ENCODE measurements at places on chromosomes 4 and X.

- DNase-seq, result no peak
Observed at GRCh38 chr4:109113521-109113920, 188.9 kb downstream of the COL25A1 start.

DNA sequence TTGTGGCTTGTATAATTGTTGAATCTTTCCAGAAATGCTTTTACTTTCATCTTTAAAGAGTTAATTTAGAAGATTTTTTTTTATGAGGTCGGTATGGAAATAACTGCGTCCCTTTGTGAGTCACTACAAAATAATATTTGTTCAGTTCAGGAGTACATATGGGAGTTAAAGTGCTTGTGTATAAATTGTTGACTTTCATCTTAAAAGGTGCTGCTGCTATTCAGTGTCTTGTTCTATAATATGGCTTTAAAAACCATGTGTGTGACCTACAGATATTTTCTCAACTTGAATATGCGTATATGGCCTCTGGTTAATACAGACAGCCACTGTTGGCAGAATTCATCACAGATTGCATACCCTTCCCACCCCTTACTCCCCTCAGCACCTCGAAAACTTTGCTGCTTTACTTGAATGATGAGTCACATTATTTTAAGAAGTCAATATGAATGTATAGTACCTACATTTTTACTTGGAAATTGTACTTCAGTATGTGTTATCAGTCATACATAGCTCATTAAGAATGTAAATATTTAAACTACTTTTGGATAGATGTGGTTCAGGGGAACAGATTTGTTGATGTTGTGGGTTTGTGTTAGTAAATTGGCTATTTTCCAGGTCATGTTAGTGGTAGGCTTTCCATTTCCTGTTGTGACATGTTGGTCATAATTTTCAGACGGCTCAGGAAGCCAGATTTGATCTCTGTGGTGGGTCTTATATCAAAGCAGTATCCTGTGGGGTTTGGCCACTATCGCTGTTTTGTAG lies 1.5 kb downstream of the CLCN3 start:
- peak; percentile 8 for DNase-seq

- peak; percentile 22 for DNase-seq
Observed at GRCh38 chr4:188002751-188003150, 7.2 kb downstream of the ZFP42 start.

DNA sequence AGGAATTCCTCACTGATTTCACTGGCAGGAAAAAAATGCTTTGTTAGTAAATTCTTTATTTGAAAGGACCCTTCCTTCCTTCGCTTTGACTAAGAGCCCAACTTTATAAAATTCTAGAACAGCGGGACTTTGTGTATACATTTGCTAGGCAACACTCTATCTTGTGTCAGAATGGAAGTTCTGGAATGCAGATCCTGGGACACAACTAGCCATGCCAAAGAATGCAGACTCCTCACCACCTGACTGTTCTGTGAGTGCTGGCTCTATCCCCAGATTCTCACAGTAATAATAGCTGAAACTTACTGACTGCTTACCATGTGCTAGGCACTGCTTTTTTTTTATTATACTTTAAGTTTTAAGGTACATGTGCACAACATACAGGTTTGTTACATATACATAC lies 73.3 kb upstream of the ZDHHC15 start:
- no peak for DNase-seq

- DNase-seq, result no peak
Observed at GRCh38 chr4:21830272-21830671, 118.3 kb downstream of the KCNIP4 start.

DNA sequence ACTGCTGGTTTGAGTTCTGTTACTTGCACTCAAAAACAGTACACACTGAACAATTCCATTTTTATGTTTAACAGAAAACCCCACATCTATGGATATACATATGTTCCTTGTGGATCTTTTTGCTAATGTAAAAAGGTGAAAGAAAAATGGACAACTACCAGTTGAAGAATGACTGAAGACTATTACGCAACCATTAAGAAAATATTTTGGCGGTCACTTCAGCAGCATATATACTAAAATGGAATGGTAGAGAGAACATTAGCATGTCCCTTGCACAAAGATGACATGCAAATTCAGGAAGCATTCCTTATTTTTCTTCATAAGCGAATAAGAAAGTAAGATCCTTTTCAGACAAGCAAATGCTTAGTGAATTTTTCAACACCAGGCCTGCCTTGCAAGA lies 84.6 kb upstream of the FMR1 start:
- no peak for DNase-seq

DNA sequence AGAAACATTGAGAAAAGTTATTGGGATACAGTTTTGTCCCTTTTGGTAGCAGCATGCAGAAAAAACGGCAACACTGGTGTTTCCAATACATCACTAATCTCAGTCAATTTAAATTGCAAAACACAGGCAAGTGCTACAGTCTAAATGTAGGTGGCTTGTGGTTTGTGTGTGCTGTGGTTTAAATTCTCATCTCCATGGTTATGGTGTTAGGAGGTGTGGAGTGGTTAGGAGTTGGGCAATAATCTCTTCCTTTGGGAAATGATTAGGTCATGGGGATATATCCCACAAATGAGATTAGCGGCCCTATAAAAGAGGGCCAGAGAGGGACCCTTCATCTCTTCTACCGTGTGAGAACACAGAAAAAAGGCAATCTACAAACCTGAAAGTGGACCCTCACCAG lies 1344.3 kb downstream of the ADGRL3 start:
- DNase-seq, result no peak

- DNase-seq, result no peak
Observed at GRCh38 chr4:120139392-120139791, 72.7 kb upstream of the MAD2L1 start.

DNA sequence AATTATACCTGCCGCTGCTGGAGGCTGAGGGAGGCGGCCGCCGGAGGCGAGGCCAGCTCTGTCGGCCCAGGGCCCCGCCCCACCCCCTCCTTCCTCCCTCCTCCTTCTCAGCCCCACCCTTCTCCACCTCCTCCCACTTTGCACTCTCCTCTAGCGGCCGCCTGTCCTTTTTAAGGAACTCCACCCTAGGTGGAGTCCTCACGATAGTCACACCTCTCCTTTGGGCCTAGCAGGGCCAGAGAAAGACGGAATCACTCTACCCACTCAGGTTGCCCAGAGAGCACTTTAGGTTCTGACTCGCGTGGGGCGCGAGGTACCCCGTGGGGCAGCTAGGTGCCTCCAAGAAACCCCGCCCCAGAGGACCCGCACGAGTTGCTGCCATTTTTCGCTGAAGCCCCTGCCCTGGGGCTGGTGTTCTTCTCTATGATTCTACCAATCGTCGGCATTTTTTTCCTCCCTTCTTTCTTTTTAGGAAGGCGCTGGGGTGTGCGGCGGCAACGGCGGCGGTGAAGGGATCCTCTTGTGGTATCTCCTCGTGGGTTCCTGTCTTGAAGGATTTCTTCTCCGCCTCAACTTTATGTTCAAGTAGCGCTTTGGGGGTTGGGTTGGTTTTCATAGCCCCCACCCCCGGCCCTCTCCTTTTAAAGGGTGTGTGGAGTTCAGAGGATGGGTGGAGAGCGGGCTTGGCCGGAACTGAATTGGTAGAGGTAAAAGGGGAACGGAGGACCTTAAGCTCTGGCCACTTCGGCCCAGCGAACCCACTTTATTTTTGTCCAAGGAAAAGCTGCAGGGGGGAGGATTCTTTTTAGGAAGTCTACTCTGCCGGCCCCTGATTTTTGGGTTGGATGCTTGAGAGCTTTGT lies at the start of gene KLF8:
Gene KLF8, plus strand, starts transcription at position 136 of the 862 bp plus-strand sequence. CDS start 979 bp downstream, outside the sequence.
- peak; percentile 24 for DNase-seq

- DNase-seq, result no peak
Observed at GRCh38 chr4:94665500-94666404, 92.0 kb upstream of the BMPR1B start.

GRCh38 chr4:65391814-65392213 lies 278.5 kb downstream of the EPHA5 start:
- no peak for DNase-seq

GRCh38 chrX:107324493-107325310 lies 118.3 kb downstream of the DNAAF6 start:
- peak; percentile 28 for DNase-seq

DNA sequence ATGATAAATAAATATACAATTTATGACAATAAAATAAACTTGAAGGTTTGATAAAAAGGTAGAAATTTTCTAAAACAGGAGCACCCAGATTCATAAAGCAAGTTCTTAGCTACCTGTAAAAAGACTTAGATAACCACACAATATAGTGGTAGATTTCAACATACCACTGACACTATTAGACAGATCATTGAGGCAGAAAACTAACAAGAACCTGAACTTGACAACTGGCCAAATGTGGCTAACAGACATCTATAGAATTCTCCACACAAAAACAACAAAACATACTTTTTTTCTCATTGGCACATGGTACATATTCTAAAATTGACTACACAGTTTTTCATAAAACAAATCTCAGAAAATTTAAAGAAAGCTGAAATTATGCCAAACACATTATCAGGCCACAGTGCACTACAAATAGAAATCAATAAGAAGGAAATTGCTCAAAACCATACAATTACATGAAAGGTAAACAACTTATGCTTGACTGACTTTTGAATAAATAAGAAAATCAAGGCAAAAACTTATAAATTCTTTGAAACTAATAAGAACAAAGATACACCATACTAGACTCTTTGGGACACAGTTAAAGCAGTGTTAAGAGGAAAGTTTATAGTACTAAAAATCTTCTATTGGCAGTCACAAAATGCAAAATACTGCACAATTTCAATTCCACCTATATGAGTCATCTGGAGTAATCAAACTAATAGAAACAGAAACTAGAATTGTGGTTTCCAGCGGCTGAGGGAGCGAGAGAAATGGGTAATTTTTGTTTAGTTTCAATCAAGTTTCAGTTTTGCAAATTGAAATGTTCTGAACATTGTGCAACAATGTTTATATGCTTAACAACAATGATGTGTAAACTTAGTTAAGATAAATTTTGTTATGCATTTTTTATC lies 925.6 kb downstream of the SH3BGRL start:
- DNase-seq, result no peak

- DNase-seq, result no peak
Observed at GRCh38 chr4:53193111-53193510, 172.8 kb downstream of the SCFD2 start.

DNA sequence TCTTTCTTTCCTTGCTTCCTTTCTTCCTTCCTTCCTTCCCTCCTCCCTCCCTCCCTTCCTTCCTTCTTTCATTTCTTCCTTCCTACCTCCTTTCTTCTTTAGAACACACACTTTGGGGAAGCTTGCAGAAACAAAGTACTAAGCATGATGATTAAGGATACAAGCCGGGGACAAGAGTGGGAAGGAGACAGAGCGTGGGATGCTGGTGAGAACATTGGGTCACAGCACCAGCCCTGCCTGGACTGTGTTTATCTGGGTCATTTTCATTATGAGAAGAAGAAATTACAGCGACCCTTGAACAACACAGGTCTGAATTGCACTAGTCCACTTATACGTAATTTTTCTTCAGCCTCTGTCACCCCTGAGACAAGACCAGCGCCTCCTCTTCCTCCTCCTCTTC lies 169.3 kb upstream of the TBL1X start:
- no peak for DNase-seq

GRCh38 chr4:176210579-176211296 lies 15.4 kb upstream of the SPATA4 start:
- no peak for DNase-seq

DNA sequence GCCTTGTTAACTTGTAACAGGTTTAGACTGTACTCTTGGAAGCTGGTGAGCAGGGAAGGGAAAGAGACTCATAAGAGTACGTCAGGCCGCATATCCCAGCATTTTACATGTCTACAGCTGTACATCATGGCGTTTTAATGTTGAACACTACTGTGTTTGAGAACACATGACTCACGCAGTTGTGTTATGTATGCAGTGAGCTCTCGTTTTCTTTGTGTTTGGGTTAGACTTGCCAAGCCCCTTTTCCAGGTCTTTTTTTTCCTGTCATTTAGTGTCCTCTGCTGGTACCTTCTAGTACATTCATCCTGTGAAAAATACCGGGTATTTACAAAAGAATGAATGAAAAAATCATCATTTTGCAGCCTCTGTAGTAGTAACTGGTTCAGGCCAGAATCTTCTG lies 35.3 kb downstream of the SMS start:
- peak; percentile 7 for DNase-seq

GRCh38 chr4:40200875-40201801 lies 4.3 kb downstream of the RHOH start:
- peak; percentile 42 for DNase-seq

DNA sequence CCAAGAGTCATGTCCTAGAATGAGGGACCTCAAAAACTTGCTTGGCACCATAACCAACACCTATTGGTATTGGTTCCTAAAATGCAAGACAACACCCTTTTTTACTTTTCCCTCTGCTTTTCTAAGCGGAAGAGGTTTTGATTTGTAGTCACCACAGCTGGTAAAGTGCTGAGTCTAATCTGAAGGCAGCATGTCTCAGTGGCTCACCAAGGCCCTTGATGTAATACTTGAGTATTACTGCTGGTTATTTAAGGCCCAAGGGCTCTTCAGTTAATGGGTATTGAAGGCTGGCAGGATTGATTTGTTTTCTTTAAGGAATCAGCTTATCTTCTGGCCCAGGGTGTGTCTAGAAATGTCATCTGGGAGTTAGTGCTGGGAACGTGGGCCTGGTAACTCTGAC lies 735.1 kb downstream of the GLUD2 start:
- DNase-seq, result no peak

DNA sequence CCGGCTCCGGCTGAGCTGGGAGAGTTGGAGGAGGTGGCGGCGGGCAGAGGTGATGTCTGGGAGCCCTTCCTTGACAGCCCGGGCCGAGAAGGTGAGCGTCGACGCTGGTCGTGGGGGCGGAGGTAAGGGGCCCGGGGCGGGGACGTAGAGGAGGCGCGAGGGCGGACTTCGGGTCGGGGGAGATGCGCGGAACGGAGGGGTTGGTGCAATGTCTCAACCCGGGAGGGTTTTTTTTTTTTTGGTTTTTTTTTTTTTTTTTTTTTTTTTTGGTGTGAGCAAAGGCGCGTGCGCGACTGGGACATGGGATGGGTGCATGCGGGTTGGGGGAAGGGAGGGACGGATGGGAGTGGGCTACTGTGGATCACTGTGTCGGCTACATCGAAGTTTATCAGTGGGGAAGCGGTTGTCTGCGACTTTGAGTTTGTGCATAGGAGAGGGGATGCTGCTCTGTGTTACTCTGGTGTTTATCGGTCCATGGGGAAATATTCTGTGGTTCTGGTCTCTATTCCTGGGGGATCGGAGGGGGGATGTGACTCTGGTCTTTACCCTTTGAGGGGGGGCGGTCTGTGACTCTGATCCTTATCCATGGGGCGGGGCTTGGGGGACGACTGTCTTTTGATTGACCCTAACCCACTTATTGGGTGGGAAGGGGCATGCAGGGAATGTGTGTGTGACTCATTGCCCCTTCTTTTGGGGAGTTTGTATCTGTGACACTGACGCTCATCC lies 537 bp downstream of the RBM10 start:
- peak; percentile 78 for DNase-seq

DNA sequence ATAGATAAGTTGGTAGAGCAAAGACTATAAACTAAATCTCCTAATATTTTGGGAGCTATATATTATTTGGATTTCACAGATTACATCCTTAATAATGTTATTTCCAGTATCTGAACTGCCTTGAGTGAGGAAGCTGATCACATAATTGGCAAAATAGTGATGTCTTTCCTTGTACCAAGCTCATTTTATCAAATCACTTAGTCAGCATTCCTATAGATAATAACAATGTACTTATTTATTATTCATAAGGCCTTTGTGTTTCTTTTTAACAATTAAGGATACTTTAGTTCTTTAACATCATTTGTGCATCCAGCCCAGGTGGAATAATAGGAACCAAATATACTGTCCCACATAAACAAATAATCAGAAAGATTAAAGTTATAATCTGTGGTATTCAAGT lies 1093.6 kb downstream of the PCDH18 start:
- DNase-seq, result no peak
